Caco-2 (cell line): ENCODE measurements at places on chromosomes 6 and 20. TPM values are rescaled to one million over a fixed set of nuclear protein-coding genes. Genes with fewer than 3 reads are reported as not detected.
A peak's percentile ranks its signal among the peaks of the same experiment; 100 is the strongest.

ARMH2 gene
- not detected in 2 replicates for total RNA-seq

FNDC1 gene
- total RNA-seq: not detected in 2 replicates

DEFB132 gene
- total RNA-seq: not detected in 2 replicates

TRAPPC3L gene
- not detected in 2 replicates for total RNA-seq

NTSR1 gene
- 0.14 and 0.16 TPM in 2 replicates for total RNA-seq

BPIFB4 gene
- total RNA-seq: not detected in 2 replicates

DNA sequence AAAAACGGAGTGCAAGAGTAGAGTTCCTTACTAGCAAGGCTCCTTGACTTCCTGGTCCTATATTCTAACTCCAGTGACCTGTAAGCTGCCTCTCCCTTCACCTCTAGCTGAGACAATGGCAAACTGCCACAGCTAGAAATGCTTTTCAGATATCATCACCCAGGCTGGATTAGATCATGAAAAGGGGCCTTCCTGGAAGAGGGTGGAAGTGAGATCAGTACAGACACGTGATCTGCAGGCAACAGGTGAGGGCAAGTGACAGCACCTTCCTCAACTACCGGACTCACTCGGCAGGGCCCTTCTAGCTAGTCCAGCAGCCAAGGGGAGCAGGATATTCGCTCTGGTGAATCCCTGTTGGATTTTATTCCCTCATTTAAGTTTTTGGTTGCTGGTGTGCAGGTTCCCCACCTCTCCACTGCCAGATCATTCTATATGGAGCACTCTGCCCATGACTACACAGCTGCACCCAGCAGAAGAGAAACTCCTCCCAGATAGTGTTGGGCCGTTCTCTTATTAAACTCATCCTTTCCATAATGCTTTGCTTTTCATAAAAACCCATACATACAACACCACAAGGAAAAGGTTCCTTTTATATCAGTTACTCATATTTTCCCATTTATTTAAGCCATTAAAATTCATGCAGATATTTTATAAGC, 26.4 kb upstream of the FAM83C start:
- peaks cover under 1% of the 10 kb centered on the region; the same call in 1 of the 2 replicates for H3K36me3 ChIP-seq
- no peaks in the 10 kb centered on the region for H3K27me3 ChIP-seq
- H3K27ac ChIP-seq: peak overlapping the region; percentile 86
- DNase-seq: no peak
- H3K4me1 ChIP-seq: peaks cover 55% of the 10 kb centered on the region

GRCh38 chr6:147941143-147941542, 401.5 kb upstream of the SASH1 start:
- DNase-seq: no peak
- no peak overlapping the region for H3K27ac ChIP-seq
- H3K4me1 ChIP-seq: no peaks in the 10 kb centered on the region
- no peaks in the 10 kb centered on the region for H3K36me3 ChIP-seq
- no peak overlapping the region for H3K4me3 ChIP-seq

DNA sequence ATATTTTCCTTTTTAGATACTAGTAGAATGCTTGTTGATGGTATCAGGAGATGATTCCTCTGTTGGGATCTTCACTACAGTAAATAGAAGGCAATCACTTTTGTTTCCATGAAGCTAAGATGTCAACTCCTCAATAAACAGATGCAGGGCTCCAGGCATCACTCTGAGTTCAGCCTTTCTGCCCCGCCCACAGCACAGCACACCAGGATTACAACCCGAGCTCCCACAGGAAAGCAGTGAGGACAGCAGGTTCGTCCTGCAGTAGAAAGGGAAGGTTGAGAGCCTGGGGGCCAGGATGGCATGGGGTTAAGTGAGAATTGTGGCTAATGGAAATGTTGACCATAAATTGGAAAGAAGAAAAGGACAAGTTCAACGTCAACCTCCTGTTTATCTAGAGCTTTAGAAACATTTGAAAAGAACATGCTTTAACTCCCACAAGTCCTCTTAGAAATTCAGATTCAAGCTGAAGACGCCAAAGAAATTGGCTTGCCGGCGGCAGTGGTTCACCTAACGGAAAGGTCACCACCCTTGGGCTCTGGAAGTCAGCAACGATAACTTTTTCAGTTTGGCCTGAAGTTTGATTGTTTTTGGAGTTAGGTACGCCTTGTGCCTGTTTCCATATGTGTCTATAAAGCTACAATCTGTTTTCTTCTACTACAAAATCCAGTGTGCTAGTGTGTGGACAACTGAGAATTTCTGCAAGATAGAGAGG, 144.4 kb upstream of the PDE10A start:
- H3K27me3 ChIP-seq: no peaks in the 10 kb centered on the region
- H3K4me1 ChIP-seq: no peaks in the 10 kb centered on the region
- H3K36me3 ChIP-seq: no peaks in the 10 kb centered on the region
- no peak overlapping the region for H3K4me3 ChIP-seq

GRCh38 chr20:11108102-11108810, 434.5 kb upstream of the JAG1 start:
- H3K4me1 ChIP-seq: no peaks in the 10 kb centered on the region
- H3K36me3 ChIP-seq: no peaks in the 10 kb centered on the region
- no peak overlapping the region for H3K27ac ChIP-seq
- no peak for DNase-seq

DNA sequence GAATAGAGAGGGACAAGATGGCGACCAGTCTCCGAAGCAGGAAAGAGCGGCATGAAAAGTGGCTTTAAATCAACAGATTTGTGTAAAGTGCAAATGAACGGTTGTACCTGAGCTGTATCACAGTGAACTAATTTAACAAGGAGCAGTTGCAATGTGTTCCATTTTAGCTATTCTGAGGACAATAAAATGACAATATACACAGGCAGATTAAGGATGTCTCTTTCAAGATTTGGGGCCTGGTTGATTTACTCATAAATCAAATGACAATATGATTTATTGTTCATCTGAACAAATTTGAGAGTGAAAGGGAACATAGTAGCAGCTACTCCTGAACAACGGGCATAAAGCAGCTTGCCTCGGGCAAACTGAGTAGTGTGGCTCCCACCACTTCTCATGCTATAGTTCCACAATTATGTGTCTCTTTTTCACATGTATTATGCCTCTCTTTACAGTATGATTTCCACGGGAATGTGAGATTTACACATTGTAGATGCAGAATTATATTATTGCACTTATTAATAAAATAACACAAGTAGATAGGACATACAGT, 204.1 kb upstream of the AGPAT4 start:
- DNase-seq: no peak
- H3K4me3 ChIP-seq: no peak overlapping the region
- no peaks in the 10 kb centered on the region for H3K36me3 ChIP-seq
- no peaks in the 10 kb centered on the region for H3K27me3 ChIP-seq
- H3K27ac ChIP-seq: no peak overlapping the region

- no peak overlapping the region for H3K27ac ChIP-seq
- H3K27me3 ChIP-seq: no peaks in the 10 kb centered on the region
- no peaks in the 10 kb centered on the region for H3K36me3 ChIP-seq
- H3K4me1 ChIP-seq: peaks cover 15% of the 10 kb centered on the region; the same call in 1 of the 2 replicates
Observed at GRCh38 chr20:50328996-50329898, 138.6 kb downstream of the CEBPB start.

GRCh38 chr20:38424401-38424800, 10.7 kb downstream of the SNHG17 start:
- H3K36me3 ChIP-seq: peaks cover 41% of the 10 kb centered on the region
- no peak for DNase-seq
- peak overlapping the region; percentile 51 for H3K27ac ChIP-seq
- H3K27me3 ChIP-seq: no peaks in the 10 kb centered on the region
- H3K4me1 ChIP-seq: no peaks in the 10 kb centered on the region
- no peak overlapping the region for H3K4me3 ChIP-seq

DNA sequence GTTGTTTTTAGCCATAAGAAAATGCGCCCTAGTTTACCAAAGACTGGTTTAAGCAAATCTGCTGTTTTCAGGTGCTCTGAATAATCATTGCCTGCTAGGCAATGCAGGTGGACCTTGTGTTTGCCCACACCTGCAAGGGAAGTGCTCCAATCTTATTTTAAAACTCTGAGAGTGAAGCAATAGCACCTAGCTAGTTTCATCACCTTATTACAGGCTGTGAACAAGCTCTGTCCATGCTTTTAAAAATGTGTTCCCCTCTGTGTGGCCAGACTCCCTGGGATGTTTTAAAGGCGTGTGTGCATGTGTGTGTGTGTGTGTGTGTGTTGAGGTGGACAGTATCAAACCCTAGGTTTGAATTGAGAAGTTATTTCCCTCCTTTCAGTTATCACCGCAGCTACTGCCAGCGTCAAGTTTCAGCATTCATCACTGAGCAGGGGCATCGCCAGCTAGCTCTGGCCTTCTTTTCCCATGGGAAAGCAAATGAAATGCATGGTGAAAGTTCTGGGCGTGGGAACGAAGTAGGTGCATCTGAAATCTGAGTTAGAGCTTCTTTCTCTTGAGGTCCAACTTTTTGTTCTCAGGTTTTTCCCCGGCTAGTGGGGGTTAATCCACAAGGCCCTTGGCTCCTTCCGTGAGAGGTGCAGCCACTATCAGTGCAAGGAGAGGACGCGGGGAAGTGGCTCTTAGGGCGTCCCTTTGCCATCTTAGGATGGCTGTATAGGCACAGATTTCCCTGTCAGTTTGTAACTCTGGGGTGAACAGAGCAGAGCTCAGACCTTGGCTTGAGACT, 30.8 kb downstream of the DUSP22 start:
- no peaks in the 10 kb centered on the region for H3K27me3 ChIP-seq
- no peak overlapping the region for H3K27ac ChIP-seq
- no peaks in the 10 kb centered on the region for H3K36me3 ChIP-seq
- H3K4me3 ChIP-seq: no peak overlapping the region
- DNase-seq: no peak

DNA sequence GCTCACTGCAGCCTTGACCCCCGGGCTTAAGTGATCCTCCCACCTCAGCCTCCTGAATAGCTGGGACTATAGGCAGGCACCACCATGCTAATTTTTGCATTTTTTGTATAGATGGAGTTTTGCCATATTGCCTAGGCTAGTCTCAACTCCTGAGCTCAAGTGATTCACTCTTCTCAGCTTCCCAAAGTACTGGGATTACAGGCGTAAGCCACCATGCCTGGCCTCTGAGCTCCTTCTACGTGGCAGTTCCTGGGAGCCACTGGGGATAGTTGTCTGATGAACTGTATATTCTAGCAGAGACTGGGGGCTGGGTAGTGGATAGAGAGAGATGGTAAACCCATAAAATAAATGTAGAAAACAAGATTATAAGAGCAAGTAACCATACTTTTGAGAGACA, 26.1 kb downstream of the IYD start:
- no peak overlapping the region for H3K27ac ChIP-seq
- no peaks in the 10 kb centered on the region for H3K27me3 ChIP-seq
- no peak overlapping the region for H3K4me3 ChIP-seq
- no peaks in the 10 kb centered on the region for H3K4me1 ChIP-seq

DNA sequence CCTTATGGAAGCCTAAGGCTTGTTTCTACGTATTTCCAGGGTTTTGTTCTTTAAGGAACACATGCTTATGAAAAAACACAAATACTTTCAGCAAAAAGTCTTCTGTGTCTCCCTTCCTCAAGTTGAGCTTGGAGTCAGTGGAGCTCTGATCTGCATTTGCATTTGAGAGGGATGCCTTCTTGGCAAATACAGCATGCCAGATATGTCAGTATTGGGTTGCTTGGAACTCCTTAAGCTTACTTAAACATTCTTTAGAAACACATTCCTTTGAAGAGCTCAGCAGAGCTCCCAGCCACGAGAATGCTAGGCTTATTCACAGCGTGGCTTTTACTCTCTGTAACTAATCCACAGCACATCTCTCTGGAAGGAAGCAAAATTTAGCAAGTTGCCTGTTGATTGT, 68.3 kb downstream of the ANKRD6 start:
- no peak for DNase-seq
- peak overlapping the region; percentile 69 for H3K27ac ChIP-seq
- H3K36me3 ChIP-seq: no peaks in the 10 kb centered on the region

- H3K27me3 ChIP-seq: no peaks in the 10 kb centered on the region
- H3K4me1 ChIP-seq: no peaks in the 10 kb centered on the region
- H3K4me3 ChIP-seq: no peak overlapping the region
- no peaks in the 10 kb centered on the region for H3K36me3 ChIP-seq
- no peak for DNase-seq
- H3K27ac ChIP-seq: no peak overlapping the region
Observed at GRCh38 chr20:24483435-24484080, 14.1 kb downstream of the SYNDIG1 start.

DNA sequence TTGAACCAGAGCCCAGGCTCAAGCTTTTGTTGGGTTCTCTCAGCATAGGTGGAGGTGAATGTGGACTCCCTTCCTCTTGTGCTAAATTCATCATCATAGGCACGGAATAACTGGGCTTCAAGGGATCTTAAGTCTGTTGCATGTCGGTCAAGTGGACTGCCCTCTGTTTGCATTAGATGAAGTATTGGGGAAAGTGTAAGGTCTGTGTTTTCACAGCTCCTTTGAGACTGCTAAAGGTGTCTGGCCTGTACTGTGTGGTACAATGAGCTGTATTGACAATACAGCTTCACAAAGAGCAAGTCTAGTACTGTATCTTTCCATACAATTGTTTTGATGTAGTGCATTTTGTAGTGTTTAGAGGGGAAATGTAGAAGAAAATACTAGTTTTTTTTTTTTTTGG, 34.3 kb upstream of the TULP4 start:
- H3K27me3 ChIP-seq: no peaks in the 10 kb centered on the region
- no peak overlapping the region for H3K4me3 ChIP-seq
- no peaks in the 10 kb centered on the region; the same call in none of the 2 replicates for H3K36me3 ChIP-seq
- H3K4me1 ChIP-seq: no peaks in the 10 kb centered on the region
- no peak overlapping the region for H3K27ac ChIP-seq

DNA sequence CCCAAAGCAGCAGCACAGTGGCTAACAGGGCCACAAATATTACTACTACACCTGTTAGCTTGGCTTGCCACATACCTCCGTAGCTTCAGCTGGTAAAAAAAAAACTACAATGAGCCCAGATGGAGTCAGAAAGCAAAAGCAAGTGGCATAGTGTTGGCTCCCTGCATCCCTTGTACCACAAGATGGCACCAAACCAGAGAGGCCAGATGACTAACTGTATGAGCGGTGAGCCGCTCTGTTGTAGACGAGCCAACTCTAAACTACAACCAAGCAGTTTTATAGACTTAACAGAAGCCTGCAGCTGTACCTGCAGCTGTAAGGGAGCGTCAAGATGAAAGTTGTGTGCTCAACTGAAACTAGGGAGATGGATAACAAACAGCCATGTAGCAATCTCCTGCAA, 84.5 kb upstream of the MCHR2 start:
- DNase-seq: peak; percentile 36
- H3K27me3 ChIP-seq: no peaks in the 10 kb centered on the region
- no peaks in the 10 kb centered on the region for H3K4me1 ChIP-seq
- no peak overlapping the region for H3K4me3 ChIP-seq
- no peak overlapping the region for H3K27ac ChIP-seq
- H3K36me3 ChIP-seq: no peaks in the 10 kb centered on the region

- no peak overlapping the region for H3K27ac ChIP-seq
- H3K36me3 ChIP-seq: no peaks in the 10 kb centered on the region
- no peak overlapping the region for H3K4me3 ChIP-seq
- no peaks in the 10 kb centered on the region for H3K27me3 ChIP-seq
- peaks cover 31% of the 10 kb centered on the region for H3K4me1 ChIP-seq
Observed at GRCh38 chr6:1063671-1064355, 248.1 kb upstream of the FOXQ1 start.

GRCh38 chr6:3209114-3210023, 18.1 kb downstream of the TUBB2B start:
- no peaks in the 10 kb centered on the region for H3K36me3 ChIP-seq
- 0 out of 2 replicates have a peak, but pooled peaks cover 6% of the 10 kb centered on the region for H3K4me1 ChIP-seq
- peak; percentile 64 for DNase-seq
- no peaks in the 10 kb centered on the region for H3K27me3 ChIP-seq
- H3K4me3 ChIP-seq: no peak overlapping the region
